Activated CD8-positive, alpha-beta memory T cell treated with anti-CD3 and anti-CD28 coated beads, Interleukin-2, amount 50 U/mL, for 4 hours (primary cell): ENCODE measurements at places on chromosomes 4 and X.

DNA sequence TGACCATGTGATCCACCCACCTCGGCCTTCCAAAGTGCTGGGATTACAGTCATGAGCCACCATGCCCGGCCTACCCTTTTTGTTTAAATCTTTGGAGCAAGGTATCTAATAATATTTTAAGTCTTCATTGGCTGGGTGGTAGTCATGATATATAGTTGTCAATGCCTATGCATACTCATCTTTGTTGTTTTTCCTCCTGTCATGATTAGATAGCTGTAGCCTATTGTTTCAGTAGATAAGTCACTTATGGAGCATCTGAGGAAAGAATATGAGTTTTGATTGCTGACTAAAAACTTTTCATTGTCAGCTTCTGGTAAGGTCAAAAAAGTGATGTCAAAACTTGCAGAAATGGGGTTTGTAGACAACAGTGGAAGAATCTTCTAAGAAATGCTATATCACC lies 119.8 kb downstream of the KDM6A start:
- DNase-seq = no peak

- no peak for DNase-seq
These were observed 136.0 kb upstream of the NPY2R start for GRCh38 chr4:155072417-155072816.

GRCh38 chr4:628821-629635 lies 3.7 kb downstream of the PDE6B start:
- DNase-seq = no peak

DNA sequence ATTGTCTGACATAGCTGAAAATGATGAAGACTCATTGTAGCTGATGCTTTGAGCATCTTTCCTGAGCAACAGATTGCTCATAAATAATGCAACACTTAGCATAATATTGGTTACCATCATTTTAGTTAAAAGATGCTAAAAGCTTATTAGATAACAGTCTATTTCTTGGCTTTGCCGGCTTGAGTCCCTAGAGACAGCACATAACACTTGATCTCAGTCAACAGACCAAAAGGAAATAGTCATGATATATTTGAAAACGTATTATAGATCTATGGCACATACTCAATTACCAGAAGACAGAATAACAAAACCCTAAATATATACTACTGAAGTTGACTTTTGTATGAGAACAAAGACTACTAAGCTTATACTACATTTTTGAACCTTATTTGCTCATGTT lies 846.7 kb upstream of the EPHA5 start:
- no peak for DNase-seq

DNA sequence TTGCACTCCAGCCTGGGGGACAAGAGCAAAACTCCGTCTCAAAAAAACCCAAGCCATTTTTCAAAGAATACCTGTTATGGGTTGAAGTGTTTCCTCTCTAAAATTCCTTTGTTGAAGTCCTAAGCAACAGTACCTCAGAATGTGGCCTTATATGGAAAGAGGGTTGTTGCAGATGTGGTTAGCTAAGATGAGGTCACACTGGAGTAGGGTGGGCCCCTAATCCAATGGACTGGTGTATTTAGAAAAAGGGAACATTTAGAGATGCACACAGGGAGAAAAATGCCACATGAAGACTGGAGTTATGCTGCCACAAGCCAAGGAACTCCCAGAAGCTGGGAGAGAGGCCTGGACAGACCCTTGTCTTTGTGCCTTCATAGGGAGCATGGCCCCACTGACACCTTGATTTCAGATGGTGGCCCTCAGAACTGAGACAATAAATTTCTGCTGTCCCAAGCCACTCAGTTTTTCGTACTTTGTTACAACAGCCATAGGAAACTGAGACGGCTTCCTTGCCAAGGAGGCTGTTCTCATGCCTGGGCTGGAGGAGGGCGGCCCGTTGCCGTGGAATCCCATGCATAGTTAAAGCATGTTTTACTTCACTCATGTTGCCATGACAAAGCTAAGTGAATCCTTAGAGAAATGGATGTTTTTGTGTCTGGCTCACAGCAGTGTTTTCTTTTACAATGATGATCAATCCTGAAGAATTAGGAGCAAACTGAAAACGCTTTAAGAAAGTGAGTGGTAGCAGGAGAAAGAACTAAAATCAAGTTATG lies 16.5 kb downstream of the TRAPPC2 start:
- no peak for DNase-seq

GRCh38 chrX:109902665-109903064 lies 100.2 kb upstream of the TMEM164 start:
- DNase-seq = no peak

DNA sequence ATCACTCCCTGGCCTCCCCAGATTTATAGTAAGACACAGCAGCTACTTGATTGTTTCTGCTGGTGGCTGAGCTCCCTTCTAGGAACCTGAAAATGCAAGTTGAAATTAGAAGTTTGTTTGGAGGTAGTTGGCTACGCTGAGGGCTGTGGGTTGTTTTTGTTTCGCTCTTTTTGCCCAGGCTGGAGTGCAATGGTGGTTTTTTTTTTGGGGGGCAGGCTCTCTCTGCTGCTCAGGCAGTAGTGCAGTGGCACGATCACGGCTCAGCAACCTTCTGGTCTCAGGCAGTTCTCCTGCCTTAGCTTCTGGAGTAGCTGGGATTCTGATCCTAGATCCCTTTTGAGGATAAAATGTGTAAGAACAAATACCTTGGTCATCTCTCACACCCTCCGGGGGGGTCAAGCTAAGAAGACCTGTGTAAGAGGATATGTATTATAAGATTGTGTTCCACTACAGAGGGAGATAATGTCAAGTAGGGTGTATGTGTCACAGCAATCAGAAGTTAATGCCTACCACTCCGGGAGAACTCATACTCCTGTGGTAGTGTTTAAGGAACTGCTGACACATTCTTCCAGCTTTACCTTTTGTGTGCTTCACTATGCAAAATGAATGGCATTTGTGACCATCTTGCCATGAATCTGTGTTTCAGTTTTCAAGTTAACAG lies 9.7 kb downstream of the JADE1 start:
- DNase-seq = no peak

DNA sequence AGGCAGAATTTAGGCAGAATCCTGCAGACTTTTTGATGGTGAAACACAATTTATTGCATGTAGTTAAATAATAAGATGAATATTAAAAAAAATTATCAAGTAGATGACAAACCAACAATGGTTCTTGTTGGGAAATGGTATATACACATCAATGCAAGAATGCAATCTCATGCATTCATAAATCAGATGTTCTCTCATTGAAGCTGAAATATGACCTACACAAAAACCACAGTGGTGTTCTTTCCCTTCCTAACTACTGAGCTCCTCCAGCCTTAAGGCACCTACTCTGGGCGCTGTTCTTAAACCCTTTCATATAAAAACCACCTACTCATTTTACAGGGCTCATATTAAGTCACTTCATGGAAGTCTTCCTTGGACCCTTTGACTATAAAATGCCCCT lies 64.1 kb downstream of the ANTXR2 start:
- DNase-seq = no peak

DNA sequence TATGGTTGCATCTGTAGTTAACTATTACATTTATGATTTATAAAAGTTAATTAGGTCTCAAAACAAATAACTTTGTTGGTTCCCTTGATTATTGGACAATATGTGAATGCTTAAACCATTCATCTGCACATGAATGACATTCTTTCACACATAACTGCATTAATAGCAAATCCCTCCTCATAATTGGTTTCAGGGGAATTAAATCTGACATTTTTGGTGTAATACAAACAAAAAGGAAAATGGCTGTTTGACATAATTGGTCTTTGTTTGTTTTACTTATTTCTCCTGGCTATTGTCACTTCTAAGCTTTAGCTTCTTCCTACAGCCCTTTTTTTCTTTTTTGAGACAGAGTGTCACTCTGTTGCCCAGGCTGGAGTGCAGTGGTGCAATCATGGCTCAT lies 71.9 kb downstream of the TBC1D9 start:
- DNase-seq = no peak

DNA sequence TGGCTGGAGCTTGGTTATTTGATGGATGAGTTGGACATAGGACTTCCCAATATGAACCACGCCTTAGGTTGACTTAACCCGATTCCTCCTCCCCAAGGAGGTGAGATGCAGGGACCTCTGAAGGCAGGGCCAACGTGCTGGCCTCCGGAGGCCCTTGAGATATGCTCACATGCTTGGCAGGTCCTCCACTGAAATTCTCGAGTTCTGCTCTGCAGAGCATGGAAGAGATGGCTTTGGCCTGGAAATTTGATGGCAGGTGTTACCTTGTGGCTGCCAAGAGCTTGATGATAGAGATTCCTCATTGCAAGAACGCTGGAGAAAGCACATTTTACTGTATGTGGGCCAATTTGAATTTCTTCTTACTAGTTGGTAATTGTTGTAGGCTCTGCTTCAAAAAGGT lies 117.4 kb upstream of the LIMCH1 start:
- DNase-seq = no peak

GRCh38 chrX:85203461-85203970 lies 40.1 kb downstream of the SATL1 start:
- no peak for DNase-seq

- DNase-seq = no peak
These were observed 737.5 kb upstream of the MAGEB2 start for GRCh38 chrX:29477878-29478277.

GRCh38 chrX:39242187-39242586 lies 440.9 kb downstream of the MID1IP1 start:
- DNase-seq = no peak

DNA sequence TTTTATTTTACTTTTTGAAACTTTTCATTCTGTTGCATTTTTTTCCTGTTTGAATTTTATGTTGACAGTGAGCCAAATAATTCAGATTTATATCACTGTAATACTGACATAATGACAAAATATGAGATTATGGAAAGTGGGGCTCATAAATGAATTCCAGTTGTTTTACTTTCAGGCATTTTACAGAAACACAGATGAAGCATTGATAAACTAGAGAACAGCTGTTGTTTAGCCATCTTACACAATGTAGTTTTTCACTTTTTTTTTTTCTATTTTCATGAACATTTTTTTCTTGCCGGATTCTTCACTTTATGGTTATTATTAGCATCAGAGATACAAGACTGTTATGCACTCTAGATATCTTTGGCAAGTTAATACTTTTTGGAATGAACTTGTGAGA lies 91.7 kb upstream of the PAQR3 start:
- DNase-seq = no peak
